ENCODE measurements at places on chromosomes 16 and 17. TPM values are rescaled to one million over a fixed set of nuclear protein-coding genes. Genes with fewer than 3 reads are reported as not detected.

DNA sequence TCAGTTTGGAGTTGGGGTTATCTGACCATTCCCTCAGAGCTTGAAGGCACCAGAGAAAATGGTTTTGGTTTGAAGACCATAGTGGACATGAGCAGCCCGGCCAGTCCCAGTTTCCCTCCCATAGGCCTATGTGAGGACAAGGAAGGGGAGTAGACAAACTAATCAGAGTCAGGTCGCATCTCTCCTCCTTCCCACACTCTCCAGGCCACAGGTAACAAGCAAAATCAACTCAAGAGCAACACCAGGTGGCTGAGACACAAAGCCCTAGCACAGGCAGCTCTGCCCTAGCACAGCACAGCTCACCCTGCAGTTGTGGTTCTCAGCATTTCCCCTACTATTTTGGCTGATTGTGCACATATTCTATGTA, 7.2 kb downstream of the SUPT4H1 start:
- no peak for DNase-seq

Gene AGRP
- polyA plus RNA-seq = not detected

DNA sequence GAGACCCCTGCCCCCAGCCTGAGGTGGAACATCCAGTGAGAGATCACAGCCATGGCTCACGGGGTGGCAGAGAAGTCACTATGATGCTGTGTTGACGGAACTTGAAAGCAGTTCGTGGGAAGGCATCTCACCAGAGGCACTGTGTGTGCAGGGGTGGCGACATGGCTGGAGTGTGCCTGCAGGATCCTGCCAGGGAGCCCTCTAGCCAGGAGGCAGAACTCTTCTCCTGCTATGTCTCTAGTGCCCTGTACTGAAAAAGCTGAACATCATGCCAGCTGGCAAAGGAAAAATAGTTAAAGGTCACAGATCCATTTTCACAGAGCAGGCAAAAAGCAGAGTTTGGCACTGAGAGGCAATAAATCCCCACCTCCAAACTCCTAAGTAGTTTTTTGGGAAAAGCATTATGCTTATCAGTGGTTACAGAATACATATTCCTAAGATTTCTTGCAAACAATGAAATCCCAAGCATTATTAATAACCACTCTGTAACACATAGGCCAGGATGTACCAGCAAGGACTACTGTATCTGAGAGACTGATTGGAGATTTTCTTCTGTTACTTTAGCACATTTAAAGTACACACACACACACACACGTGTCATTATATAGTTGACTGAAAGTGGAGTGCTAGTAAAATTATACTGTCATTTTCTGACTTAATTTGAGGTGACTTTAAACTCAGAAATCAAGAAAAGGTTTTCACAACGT, 36.8 kb downstream of the TNRC6C start:
- DNase-seq = no peak

Gene TEX14
- polyA plus RNA-seq = 0.73 TPM

DNA sequence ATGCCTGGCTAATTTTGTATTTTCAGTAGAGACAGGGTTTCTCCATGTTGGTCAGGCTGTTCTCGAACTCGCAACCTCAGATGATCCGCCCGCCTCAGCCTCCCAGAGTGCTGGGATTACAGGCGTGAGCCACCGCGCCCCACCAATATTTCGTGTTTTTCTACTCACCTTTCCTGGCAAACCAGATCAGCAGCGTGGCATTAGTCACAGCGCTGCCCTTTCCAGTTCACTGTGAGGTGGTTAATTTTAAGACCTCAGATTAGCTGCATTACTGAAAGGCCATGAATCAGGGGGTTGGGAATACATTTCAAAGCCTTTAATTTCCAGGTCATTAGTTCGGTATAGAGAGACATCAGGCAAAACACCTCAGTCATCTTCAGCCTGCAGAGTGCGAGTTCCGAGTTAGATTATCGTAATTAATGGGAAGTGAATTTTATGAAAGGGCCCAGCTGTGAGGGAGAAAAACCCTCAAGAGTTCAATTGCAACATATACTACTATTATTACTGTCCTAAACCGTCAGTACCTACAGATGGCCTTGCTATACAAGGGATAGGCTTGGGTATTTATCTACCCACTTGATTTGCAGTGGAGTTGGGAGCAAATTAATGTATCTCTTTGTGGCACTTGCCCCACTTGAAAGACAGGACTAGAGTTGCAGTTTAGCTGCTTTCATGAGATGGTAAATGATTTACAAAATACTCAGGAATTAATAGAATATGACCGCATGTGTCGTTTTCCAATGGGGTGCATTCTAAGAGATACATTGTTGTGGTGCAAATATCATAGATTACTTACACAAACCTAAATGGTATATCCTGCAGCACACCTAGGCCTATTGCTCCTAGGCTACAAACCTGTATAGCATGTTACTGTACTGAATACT, 2.1 kb upstream of the USP32 start:
- DNase-seq = no peak

GRCh38 chr16:57911743-57912142, 59.2 kb downstream of the CNGB1 start:
- no peak for DNase-seq

GRCh38 chr16:53545433-53545832, 42.4 kb upstream of the AKTIP start:
- no peak for DNase-seq

GRCh38 chr17:83195330-83196023, 116.1 kb downstream of the METRNL start:
- DNase-seq = no peak

GRCh38 chr17:59361916-59362810, 30.7 kb downstream of the YPEL2 start:
- no peak for DNase-seq

DNA sequence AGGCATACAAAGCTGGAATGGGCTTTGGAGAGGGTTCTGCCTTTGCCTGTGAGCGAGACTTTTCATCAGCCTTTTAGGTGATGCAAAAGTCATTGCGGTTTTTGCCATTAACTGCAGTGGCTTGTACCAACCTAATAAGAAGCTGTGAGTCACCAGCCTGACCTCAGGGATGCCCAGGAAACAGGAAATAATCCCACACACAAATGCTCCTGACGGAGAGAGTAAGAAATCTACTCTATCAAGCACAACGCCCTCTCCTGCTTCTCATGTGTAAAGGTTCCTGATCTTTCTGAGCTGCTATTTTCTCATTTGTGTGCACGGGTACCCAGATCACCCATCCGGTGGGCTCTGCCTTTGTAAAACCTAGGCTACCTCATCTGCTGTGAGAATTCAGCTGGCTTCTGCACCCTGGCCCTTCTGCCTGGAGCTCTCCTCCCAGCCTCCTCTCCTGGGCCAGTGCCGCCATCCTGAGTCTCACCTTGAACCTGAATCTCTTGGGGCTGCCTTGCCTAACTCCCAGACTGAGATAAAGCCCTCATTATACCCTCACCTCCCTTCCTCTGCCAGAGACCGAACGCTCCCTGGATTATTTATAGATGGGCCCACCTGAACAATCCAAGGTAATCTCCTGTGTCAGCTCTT, 299.7 kb downstream of the C16orf95 start:
- no peak for DNase-seq

Gene TIMP2
- 150 TPM for polyA plus RNA-seq

Gene ACSF3
- polyA plus RNA-seq = 30.8 TPM

Gene ALDH3A2
- 90.5 TPM for polyA plus RNA-seq

Gene TBX4
- 0.39 TPM for polyA plus RNA-seq

Gene RAI1
- polyA plus RNA-seq = 41.1 TPM

DNA sequence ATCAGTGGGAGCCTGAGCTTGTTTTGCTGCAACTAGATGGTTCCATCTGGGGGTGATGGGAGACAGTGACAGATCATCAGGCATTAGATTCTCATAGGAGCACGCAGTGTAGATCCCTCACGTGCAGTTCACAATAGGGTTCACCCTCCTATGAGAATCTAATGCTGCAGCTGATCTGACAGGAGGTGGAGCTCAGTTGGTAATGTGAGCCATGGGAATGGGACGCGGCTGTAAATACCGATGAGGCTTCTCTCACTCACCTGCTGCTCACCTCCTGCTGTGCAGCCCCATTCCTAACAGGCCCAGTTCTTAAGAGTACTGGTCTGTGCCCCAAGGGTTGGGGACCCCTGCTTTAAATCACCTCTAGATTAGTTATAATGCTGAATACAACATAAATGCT, 137.5 kb upstream of the PLEKHM1 start:
- no peak for DNase-seq

- no peak for DNase-seq
Measured at GRCh38 chr17:15432807-15433611, 34.4 kb downstream of the CDRT4 start.

- DNase-seq = no peak
Measured at GRCh38 chr17:82804442-82805191, 35.2 kb downstream of the ZNF750 start.

GRCh38 chr17:28141773-28142172, 99.3 kb downstream of the NLK start:
- no peak for DNase-seq

DNA sequence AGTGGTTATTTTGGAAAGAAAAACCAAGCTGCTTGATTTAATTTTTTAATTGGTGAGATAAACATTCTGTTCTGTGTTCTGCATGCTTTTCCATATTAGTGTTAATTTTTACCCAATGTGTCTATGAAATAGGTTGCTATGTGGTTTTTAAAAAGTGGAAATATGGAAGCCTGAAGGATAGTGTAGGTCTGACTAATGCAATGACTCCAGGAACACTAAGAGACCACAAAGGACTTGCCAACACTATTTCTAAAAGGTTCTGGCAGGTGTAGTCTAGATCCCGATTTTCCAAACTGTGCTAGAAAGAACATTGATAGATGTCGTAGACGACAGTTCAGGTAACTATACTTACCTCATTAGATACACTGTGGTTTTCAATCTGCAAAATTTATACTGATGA, 877.4 kb upstream of the GOT2 start:
- DNase-seq = no peak

Data from renal cortex interstitium (tissue), 15 donors.